Pulmonary artery endothelial cell (primary cell): ENCODE measurements at places on chromosomes 5 and 9. TPM values are rescaled to one million over a fixed set of nuclear protein-coding genes. Genes with fewer than 3 reads are reported as not detected.

Gene ZFP37
- 1.7 and 2.3 TPM in 2 replicates for total RNA-seq

Gene PTGER4
- total RNA-seq, result 39.1 and 107 TPM in 2 replicates

Gene HEMGN
- total RNA-seq, result not detected in 2 replicates

Gene ANKRA2
- 11.0 and 14.2 TPM in 2 replicates for total RNA-seq

Gene NTNG2
- total RNA-seq, result 0.20 and 0.92 TPM in 2 replicates

Gene PCDHGA12
- 5.1 and 8.7 TPM in 2 replicates for total RNA-seq

Gene VCAN
- 1.4 and 2.0 TPM in 2 replicates for total RNA-seq

Gene PSD2
- total RNA-seq, result under 0.01 TPM in 1 of 2 replicates, not detected in the other

Gene EHMT1
- 68.3 and 70.8 TPM in 2 replicates for total RNA-seq

Gene RGS14
- total RNA-seq, result 3.4 and 7.3 TPM in 2 replicates

Gene HRH2
- 0.26 TPM in 1 of 2 replicates, not detected in the other for total RNA-seq

Gene CD72
- total RNA-seq, result 0.07 TPM in 1 of 2 replicates, not detected in the other

Gene RNF180
- total RNA-seq, result 5.0 and 6.8 TPM in 2 replicates

Gene C7
- total RNA-seq, result 1.2 and 7.7 TPM in 2 replicates

Gene PCDHB14
- total RNA-seq, result 0.53 and 0.78 TPM in 2 replicates

Gene SLC22A4
- total RNA-seq, result 4.4 and 6.7 TPM in 2 replicates
